CD4-positive, alpha-beta T cell treated with Interferon alpha-2 for 1 hour (primary cell): ENCODE measurements at places on chromosomes 16 and 17.
A peak's percentile ranks its signal among the peaks of the same experiment; 100 is the strongest.

GRCh38 chr16:180101-180675 is at the start of gene HBQ1:
Gene HBQ1, plus strand, starts transcription at chr16:180459. Its CDS starts 28 bp downstream, at chr16:180487.
- DNase-seq, result peak; percentile 4

DNA sequence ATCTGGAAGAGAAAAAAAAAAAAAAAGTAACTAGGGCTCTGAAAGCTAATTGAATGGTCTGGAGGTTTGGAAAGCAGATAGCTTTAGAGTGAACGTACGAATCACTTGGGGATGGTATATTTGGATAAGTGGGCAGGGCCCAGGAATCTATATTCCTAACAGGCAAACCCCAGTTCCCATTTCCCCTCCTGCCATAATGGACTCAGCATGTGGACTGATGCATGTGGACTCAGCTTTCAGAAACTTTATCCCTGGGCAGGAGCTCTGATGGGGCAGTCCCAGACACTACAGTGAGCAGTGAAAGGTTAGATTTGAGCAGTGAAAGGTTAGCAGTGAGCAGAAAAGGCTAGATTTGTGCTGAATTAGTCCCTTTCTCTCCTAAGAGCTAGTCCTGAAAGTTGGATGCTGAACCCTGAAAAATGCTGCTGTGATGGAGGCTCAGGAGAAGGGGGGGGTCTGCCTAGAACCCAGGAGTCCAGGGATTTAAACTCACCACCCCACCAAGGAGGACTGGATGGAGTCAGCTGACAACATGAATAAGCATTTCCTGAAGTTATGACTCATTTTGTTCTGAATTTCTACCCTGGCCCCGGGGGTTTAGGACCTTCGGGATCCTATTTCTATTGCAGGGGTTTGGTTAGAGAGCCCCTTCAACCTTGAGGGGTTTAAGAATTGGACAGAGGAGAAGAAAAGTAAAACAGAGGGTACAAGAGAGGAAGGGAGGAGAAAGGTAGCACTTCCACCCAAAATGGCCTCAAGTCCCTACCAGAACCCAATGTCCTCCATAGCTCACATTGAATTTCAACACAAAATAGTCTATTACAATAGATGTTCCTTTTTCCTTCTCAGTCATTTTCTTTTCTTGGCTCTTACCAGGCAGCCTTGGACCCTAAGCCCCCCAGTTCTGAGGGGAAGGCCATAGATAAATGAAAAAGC is 10.3 kb upstream of the FZD2 start:
- no peak for DNase-seq

GRCh38 chr16:14106961-14107360 is 35.8 kb downstream of the MRTFB start:
- no peak for DNase-seq

DNA sequence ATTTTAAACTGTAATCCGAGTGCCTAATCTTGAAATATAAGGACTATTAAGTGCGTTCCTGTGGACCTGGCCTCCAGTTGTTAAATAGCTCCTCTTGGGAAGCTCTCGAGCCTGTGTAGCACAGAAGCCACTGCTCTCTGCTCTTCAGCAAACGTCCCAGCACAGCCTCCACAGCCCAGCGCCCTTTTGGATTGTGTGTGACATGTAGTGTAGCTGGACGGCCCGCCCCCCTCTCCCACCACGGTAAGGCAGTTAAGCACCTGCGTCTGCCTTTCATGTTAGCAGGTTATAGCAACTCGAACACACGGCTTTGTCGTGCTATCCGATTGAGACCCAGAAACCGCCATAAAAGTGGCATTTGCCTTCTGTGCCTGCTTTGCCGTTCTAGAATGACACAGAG is 79.2 kb upstream of the CHMP6 start:
- DNase-seq, result no peak

DNA sequence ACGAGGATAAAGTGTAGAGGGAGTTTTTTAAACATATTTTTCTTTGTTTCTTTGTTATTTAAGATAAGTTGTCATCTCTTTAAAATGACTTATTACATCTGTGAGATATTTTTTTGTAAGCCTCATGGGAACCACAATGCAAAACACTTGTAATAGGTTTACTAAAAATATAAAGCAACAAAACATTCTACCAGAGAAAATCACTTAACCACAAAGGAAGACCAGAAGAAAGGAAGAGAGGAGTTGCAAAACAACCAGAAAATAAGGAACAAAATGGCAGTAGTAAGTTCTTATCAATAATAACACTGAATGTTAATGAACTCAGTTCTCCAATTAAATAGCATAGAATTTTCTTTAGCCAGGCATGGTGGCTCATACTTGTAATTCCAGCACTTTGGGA is 22.9 kb downstream of the DHRS7B start:
- no peak for DNase-seq

DNA sequence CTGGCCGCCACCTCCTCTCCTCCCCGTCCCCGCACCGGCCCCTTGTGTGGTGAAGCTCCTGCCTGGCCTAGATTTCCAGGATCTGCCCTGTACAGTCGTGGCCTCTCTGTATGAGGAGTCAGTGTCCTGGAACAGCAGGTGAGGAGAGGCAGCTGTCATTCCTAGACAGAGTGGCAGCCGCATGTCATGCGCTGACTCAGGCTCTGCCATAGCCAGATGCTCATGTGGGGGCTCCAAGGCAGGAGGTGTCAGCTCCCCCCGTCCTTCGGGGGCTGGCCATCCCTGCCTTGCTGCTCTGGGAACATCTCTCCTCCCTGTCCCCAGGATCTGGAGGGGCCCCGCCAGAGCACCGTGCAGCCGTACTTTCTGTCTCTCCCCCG is 60.4 kb downstream of the BAIAP2 start:
- peak; percentile 13 for DNase-seq

DNA sequence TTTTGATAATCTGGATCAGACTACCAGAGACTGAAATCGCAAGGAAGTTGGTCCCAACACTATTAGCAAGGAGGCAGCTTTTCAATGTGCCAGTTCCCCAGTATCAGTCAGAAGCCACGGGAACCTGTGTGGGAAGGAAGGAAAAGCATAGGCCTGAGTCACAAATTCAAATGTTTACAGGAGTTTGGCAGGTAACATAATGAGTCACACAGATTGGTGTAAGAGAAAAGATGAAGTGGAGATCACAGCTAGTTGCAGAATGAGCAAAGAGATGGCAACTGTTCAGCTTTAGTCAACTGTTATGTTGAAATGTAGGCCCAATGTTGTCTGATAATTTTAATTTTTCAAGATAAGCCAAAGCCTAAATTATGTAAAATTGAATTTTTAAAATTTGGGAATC is 28.1 kb upstream of the ITGA2B start:
- no peak for DNase-seq

DNA sequence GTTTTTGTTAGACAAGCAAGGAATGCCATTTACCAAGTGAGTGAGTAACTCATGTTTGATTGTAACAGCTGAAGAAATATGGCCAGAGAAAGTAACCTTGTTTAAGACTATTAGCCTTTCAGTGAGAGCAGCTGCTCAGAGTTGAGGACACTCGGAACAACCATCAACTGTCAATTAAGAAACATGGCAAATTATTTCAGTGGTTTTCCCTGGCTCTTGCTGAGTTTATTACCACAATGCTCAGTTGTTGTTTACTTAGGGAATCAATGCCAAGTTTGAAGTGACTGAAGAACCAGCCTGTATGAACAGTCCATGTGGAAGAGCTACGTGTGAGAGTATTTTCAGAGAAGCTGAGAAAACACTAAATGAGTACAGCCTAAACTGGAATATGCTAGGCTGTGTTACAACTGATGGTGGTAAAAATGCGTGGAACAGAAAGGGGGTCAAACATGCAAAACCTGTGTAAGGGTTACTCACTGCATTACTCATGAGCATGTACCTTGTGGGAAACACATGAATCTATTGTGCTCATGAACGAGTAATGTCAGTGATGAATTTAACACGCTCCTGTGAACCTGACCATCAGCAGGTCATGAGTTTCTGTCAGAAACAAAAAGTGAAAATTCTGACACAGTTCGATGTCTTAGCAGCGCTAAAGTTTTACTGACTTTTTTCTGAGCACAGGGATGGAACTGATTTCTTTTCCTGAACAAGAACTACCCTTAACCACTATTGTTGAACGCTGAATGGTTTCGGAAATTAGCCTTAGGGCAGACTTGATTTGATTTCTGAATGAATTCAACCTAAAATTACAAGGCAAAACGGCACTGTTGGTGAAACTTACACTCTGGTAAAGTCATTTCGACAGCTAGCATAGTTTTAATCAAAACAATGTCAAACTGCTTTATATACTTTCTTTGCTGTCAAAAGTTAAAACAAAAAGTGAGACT is 33.5 kb downstream of the GNA13 start:
- DNase-seq, result no peak

GRCh38 chr16:48361540-48362144 is 23.6 kb downstream of the SIAH1 start:
- DNase-seq, result no peak

- DNase-seq, result no peak
Observed at GRCh38 chr16:9402293-9402860, 310.9 kb downstream of the HAPSTR1 start.

DNA sequence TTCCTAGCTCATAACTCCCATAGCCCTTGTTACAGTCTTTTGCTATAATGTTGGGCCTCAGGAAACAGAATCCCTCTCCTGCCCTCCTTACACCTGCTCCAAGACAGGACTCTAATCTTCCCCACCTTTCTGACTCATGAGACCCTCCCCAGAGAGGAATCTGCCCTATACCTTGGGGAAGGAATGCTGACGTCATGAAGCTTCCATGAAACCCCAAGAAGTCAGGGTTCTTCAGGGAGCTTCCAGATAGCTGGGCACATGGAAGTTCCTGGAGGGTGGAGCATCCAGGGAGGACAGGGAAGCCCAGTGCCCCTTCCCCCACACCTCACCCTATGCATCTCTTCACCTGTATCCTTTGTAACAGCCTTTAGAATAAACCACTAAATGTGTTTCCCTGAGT is 285.7 kb downstream of the SOX9 start:
- no peak for DNase-seq

DNA sequence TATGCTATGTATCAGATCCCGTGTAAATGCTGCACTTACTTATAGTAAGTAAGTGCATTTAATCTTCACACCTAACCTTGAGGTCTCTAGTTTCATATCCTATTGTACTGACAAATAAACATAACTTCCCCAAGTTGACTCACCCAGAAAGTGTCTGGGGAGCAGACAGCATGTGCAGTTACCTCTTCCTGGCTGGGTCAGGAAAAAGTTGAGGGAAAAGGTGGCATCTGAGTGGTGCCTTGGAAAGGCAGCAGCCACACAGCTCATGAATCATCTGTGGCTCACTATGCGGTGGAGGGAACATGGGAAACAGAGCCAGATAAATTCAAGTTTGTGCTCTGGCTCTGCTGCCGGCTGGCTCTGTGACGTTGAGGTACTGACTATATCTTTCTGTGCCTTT is 382.0 kb upstream of the DYNLRB2 start:
- no peak for DNase-seq
